K562 (cell line): ENCODE measurements at places on chromosomes 11 and 22.

DNA sequence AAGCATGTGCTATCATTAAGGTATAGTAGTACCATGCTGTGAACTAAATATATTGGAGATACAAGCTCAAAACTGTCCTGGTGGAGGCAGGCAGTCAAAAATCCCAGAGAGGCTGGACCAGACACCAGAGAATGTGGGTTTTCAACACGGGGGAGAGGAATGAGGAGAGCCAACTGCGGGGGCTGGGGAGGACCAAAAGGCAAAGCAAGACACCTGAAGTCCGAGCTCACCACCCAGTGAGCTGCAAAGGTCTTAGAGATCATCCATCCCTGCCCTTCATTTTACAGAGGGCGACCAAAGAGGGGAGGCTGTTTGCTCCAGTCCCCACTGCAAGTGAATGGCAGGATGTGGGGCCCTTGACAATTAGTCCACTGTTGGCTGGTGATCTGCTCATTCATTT lies 10.0 kb downstream of the RIBC2 start:
- peaks cover 9% of the 10 kb centered on the region; the same call in 2 of the 3 replicates for H3K27me3 ChIP-seq
- no peaks in the 10 kb centered on the region for H3K4me1 ChIP-seq
- no peak for DNase-seq
- H3K27ac ChIP-seq: no peak overlapping the region

- no peak overlapping the region for H3K27ac ChIP-seq
- no peaks in the 10 kb centered on the region for H3K36me3 ChIP-seq
- no peaks in the 10 kb centered on the region; the same call in 2 of the 3 replicates for H3K27me3 ChIP-seq
- H3K4me1 ChIP-seq: no peaks in the 10 kb centered on the region
- H3K4me3 ChIP-seq: no peak overlapping the region
- DNase-seq: no peak
Observed at GRCh38 chr22:49015993-49016908, 811.4 kb downstream of the BRD1 start.

GRCh38 chr11:69750875-69751597 lies 24.1 kb downstream of the FGF4 start:
- H3K27ac ChIP-seq: no peak overlapping the region
- no peaks in the 10 kb centered on the region; the same call in 2 of the 3 replicates for H3K4me1 ChIP-seq
- H3K4me3 ChIP-seq: no peak overlapping the region
- H3K27me3 ChIP-seq: peaks cover 37% of the 10 kb centered on the region
- H3K36me3 ChIP-seq: no peaks in the 10 kb centered on the region

DNA sequence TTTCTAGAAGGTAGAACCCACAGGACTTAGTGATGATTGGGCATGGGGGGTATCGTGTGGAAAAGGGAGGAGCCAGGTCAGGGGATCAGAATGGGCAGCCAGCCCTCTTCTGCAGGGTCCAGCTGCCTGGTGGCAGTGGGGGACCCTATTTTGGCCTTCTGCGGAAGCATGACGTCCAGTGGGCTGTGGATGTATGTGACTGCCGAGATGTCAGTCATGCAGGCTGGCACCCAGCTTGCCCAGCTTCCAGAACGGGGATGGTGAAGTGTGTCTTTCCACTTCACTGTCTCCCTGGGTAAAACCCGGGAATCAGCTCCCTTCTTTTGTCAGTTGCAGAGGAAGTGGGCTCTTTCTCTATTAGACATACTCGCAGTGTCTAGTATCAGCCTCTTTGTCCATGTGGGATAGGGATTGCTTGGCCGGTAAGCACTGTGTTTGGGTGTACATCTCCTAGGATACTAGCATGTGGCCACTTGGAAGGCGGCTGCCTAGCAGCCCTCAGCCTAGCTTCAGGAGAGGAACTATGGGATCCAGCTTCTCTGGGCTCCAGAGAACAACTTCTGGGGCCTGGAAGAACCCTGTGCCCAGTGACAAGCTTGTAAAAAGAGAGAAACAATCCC lies 51.4 kb downstream of the GRIK4 start:
- no peaks in the 10 kb centered on the region for H3K36me3 ChIP-seq
- H3K4me1 ChIP-seq: peaks cover 13% of the 10 kb centered on the region
- no peak overlapping the region for H3K27ac ChIP-seq
- H3K4me3 ChIP-seq: no peak overlapping the region

DNA sequence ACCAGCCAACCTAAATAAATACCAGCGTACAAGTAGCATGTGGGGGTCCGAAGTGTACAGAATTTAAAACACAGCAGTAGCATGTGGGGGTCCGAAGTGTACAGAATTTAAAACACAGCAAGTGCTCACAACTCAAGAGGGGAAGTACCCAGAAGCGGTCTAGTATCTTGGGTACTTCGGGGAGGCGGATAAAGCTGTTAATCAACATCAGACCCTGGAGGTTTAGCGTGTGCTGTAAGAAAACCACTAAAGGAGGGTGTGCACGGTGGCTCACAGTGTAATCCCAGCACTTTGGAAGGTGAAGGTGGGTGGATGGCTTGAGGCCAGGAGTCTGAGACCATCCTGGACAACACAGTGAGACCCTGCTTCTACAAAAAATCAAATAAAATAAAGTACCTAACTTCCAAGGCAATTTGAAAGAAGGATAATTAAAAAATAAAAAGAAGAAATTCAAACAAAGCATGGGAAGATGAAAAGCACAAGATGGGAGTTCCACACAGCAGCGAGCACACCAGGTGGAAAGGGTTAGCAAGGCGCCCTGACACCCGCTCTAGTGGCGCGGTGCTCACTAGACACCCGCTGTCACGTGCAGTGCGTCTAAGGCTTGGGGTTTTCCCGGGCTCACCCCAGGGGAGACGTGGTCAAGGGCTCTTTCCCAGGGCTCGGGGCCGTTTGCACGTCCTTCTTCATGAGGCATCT lies 35.0 kb upstream of the MOB2 start:
- no peaks in the 10 kb centered on the region for H3K27me3 ChIP-seq
- peaks cover 52% of the 10 kb centered on the region for H3K4me1 ChIP-seq
- H3K4me3 ChIP-seq: no peak overlapping the region
- H3K36me3 ChIP-seq: no peaks in the 10 kb centered on the region

DNA sequence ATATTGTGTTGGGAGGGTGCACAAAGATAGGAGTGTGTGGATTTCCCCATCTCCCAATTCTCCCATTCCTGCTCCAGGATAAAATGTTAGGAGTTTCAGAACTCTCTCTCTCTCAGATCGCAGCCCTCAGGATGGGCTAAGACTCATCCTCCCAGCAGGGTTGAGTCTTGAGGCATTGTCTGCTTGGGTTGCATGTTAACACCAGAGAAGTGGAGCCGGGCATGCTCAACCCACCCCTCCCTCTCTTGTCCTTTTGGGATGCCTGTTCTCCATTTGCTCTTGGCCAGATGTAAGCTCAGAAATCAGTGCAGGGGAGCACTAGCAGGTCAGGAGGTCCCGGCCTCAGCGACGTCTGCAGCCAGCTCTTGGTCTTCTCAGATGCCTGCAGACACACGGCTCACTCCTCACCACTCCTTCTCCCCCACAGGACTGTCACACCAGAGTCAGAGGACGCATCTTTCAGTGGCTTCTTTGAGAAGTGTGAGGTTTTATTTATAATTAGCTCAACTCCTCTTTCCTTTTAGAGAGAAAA lies 1456.5 kb downstream of the TBC1D22A start:
- H3K27me3 ChIP-seq: no peaks in the 10 kb centered on the region
- no peak for DNase-seq
- H3K36me3 ChIP-seq: no peaks in the 10 kb centered on the region
